Stimulated activated CD8-positive, alpha-beta memory T cell treated with anti-CD3 and anti-CD28 coated beads, Interleukin-7, amount 100 ng/mL, for 24 hours (primary cell): ENCODE measurements at places on chromosomes 12 and 14.

GRCh38 chr12:79973801-79974200 lies 38.9 kb upstream of the PPP1R12A start:
- no peak for DNase-seq

GRCh38 chr12:2988494-2988893 lies 29.3 kb downstream of the TEAD4 start:
- no peak for DNase-seq

GRCh38 chr12:70847871-70848270 lies 72.7 kb downstream of the PTPRR start:
- no peak for DNase-seq

DNA sequence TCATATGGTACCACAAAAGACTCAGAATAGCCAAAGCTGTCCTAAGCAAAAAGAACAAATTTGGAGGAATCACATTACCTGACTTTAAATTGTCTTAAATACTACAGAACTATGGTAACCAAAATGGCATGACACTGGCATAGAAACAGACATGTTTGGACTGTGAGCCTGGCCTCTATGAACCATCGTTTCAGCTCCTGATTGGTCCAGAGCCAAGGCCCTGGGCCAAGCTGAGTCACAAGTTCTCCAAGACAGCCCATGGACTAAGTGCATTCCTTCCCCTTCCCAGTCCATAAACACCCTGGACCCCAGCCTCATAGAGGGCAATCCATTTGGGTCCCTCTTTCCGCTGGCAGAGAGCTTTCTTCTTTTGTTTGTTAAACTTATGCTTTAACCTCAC lies 12.1 kb upstream of the PRR4 start:
- DNase-seq, result no peak

- DNase-seq, result no peak
These were observed 64.5 kb downstream of the CRADD start for GRCh38 chr12:93741659-93742109.

GRCh38 chr12:89752341-89752740 lies 43.7 kb upstream of the ATP2B1 start:
- no peak for DNase-seq

DNA sequence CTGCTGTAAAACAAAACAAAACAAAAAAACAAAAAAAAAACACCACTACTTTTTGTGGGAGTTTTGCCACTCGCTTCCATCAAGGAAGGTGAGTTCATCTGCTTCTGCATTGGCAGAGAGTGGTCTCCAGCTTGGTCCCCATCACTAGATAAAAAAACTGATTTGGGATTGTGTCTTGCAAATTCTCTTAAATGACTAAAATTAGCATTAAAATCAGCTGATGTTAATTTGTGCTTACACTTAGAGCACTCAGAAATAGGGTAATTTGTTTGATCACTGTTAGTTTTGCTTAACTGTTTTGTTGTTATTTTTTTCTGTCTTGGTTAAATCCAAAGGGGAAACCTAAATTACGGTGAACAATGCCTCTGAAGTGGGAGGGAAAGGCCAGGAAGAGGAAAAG lies 1048.0 kb downstream of the LRFN5 start:
- no peak for DNase-seq

GRCh38 chr14:101875041-101875726 lies 89.2 kb upstream of the DYNC1H1 start:
- DNase-seq, result no peak

DNA sequence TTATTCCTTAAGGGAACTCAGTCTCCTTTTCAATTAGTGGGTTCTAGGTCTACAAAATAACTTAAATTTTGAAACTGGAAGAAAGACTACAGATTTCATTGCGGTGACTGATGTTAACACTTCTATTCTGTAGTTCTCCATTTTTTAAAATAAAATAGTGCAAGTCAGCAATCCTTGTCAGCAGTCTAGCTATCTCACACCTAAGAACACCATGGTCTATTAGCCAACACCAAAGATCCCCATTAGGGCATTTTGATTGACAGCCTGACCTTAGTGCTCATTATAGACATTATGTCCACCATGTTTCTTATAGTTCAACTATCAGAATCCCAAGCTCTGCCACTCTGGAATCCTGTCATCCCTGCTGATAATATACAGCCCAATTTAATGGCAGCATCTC lies 27.4 kb downstream of the GPR65 start:
- no peak for DNase-seq

DNA sequence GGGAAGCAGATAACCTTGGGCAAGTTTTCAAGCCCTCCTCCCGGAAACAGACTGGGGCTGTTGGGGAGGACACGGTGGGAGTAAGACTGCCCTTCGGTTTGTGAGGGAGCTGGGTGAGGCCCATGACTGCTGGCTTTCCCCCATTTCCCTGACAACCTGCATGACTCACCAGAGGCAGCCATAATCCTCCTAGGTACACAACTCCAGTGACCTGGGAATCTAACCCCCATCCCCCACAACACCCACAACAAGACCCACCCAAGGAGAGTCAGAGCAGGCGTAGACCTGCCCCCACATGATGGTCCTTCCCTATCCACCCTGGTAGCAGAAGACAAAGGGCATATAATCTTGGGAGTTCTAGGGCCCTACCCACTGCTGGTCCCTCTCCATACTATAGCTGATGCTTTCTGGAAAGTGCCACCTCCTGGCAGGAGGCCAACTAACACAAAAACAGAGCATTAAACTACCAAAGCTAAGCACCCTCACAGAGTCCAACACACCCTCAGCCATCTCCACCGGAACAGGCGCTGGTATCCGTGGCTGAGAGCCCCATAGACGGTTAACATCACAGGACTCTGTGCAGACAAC lies 14.8 kb downstream of the DDX24 start:
- DNase-seq, result no peak

DNA sequence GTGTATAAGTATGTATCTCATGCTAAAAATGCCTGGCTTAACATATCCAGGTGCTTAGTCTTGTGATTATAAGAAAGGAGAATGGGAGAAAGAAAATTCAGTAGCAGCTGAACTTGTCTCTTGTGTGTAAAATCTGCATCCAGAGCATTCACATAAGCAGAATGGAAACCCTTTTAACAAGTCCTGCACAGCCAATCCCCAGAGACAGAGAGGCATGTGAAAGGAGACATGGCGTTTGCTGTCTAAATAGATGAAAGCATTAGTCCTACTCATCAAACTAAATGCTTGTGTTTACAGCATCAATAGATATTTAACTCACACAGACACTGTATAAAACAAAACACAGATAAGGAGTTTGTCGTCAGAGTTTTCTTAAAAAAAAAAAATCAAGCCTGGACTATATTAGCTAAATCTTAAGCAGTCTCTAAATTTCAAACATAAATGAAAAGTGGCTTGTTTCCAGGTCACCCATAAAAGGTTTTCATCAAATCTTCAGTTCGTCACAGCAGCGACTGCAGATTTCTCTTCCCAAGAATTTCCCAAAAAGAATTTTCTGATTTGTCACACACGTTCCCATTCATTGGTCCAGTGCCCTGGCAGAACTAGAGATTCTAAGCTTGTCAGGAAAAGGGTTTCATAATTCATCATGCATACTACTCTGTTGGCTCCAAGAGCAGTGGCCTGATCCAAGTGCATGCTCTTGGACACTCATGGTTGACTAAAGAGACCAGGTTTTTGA lies 249.2 kb downstream of the BTG1 start:
- DNase-seq, result no peak
